ENCODE measurements at places on chromosomes 11 and 22.

DNA sequence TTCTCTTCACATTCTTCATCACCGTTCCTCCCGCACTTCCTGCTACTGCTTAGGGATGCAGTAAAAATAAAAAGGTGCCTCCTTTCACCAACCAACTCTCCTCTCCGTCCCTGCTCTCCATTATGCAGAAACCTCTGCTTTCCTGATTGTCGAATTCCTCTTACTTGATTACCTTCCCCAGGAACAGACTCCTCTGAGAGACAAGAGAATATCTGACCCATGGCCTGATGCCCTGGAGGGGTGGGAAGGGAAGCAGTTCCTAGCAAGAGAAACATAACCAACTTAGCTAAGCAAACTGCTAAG lies 80.9 kb downstream of the TRIM29 start:
- no peak for DNase-seq

- DNase-seq = no peak
Observed at GRCh38 chr11:35478471-35479091, 46.8 kb downstream of the PAMR1 start.

GRCh38 chr11:132719684-132720083 lies 812.6 kb downstream of the OPCML start:
- no peak for DNase-seq

GRCh38 chr22:30856741-30857502 lies 111.7 kb downstream of the MORC2 start:
- DNase-seq = peak; percentile 38

- peak; percentile 72 for DNase-seq
Observed at GRCh38 chr22:35600476-35600875, 16.7 kb downstream of the MB start.

DNA sequence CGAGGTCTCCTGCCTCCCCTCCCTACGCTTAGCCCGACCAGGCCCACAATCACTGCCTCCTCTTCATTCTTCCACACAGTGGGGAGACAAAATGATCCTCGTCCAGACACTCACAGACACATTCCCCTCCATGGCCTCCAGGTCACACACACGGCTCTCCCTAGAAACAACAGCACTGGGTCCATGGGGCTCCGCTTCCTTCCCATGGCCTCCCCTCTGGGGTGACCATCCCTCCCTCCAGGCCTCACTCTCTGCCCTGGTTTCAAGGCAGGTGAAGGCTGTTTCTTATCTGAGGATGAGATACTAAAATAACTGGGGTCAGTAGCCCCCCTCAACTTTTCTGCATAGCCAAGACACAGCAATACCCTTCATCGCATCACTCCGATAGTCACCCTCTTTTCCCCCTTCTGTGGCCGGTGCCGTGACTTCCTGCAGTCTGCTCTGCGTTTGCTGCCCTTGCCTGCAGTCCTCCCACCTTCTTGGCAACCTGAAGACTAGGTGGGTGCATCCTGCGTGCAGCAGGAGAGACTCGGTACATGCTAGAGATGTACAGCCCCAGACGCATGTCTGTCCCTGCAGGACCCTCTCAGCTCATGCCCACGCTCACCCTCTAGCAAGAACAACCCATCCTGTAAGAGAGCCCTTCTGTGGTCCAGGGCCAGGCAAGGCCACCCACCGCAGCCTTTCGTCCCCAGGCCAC lies 55.8 kb downstream of the CD6 start:
- no peak for DNase-seq

DNA sequence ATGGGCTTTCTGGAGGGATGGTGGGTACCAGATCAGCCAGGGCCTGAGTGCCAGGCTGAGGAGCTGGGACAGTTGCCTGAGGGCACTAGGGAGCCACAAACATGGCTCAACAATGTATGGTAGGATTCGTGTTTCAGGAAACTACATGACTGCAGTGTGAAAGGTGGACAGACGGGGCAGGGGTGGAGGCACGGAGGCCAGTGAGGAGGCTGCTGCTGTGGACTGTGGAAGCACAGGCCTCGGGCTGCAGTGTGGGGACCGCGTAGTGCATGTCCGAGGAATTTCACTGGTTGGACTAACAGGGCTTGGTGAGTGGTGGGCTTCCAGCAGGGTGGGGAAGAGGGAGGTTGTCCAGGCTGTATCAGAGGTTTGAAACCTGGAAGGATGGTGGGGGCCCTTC lies 7.8 kb downstream of the P2RY2 start:
- peak; percentile 18 for DNase-seq

DNA sequence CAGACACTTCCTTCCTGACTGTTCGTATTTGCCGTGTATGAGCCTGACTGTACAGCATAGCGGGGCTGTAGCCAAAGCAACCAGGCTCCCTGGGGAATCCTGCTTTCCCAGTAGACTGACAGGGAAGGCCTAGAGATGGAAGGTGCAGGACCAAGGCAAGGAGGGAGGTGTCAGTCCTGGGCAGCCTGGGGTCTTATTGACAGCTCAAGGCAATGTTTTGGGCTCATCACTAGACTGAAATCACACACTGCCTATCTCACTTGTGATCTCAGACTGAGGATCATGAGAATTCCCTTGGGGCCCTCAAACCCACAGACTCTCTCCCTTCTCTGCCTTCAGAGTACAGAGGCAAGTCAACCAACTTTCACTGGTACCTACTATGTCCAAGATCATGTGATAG lies 346.8 kb upstream of the NARS2 start:
- no peak for DNase-seq

- DNase-seq = no peak
Observed at GRCh38 chr22:37190262-37190780, 2.3 kb upstream of the C1QTNF6 start.
